ENCODE measurements at places on chromosomes 12 and 14.

DNA sequence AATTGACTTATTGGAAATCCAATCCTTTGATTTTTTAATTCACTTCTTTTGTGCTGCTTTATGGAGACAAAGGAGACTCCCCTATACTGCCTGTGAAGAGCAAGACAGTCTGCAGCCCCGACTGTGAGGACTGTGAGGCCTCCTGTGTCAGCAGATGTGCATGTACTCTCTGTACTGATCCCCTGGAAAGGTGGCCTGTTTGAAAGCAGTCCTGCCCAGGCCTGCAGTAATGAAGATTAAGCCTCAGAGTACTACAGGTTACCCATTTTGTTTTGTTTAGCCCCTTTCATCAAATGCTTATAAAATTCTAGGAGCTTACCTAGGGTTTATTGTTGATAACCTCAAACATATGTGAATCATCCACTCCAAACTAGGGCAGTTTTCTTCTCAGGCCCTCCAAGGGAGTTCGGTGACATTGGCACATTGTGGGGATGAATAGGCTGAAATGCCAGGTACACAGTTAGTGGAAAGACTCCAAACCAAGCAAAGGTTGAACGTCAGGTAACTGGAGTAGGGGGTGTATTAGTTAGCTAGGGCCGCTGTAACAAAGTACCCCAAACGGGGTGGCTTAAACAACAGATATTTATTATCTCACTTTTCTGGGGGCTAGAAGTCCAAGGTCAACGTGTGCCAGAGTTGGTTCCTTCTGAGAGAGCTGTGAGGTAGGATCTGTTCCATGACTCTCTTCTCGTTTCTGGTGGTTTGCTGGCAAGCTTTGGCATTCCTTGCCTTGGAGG, 208.7 kb upstream of the BCL2L14 start:
- no peak for DNase-seq

DNA sequence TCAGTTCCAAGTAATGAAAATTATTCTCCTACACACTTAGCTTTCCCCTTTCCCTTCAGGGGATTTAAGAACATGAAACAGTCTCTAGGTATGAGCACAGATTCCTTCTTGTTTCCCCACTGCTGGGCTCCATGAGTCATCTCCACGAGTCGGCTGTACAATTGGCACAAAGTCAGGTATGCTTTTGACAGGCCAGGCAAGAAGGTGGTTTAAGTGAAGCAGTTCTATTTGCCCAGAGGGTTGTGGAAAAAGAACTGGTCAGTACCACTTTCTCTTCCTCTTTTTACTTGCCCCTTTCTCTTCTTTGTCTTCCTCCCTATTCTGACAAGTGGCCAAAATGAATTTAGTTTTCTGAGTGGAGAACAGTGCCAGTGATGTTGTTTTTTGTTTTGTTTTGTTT, 16.3 kb downstream of the DYNC1H1 start:
- no peak for DNase-seq

DNA sequence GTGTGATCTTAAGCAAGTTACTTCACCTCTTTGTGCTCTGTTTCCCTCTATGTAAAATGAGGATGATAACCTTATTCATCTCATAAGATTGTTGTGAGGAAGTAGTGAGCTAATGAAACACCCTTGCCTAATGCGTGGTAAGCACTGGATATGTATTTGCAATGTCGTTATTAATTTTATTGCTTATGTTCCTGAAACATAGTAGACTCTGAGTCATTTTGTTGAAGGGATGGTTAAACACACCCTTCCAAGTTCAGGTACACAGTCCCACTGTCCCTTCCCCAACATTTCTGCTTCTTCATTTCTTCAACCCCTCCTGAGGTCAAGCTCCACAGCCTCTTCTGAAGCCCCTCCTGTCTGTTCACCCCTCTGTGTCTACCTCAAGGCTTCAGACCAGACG, 40.2 kb upstream of the FAM222A start:
- DNase-seq: no peak

- no peak for DNase-seq
Measured at GRCh38 chr14:88935083-88935482, 110.6 kb downstream of the TTC8 start.

- DNase-seq: peak; percentile 94
Measured at GRCh38 chr12:103852498-103852997, 11.5 kb upstream of the NT5DC3 start.

Measured in NCI-H345 (cell line).